Stimulated activated CD4-positive, alpha-beta T cell treated with anti-CD3 and anti-CD28 coated beads, Interleukin-12 subunit alpha, Interleukin-12 subunit beta, amount 100 ng/mL, for 24 hours (primary cell): ENCODE measurements at places on chromosomes 1 and 21.

DNA sequence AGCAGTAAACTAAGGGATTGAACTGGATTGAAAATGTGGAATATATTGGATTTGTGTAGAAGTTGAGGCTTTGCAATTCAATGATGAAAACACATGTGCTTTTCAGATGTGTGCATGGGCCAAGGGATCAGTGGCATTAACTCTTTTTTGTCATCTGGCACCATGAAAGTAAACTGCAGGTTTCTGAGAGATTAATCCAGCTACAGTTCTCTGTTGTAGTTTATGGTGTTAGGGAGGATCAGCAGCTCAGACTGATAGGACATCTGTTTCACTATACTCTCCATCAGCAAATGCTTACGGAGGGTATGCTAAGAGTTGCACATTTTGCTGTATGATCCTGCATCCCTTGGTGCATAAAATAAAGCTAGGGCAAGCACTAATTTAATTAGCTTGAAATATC lies 82.6 kb downstream of the C1orf21 start:
- DNase-seq = no peak

DNA sequence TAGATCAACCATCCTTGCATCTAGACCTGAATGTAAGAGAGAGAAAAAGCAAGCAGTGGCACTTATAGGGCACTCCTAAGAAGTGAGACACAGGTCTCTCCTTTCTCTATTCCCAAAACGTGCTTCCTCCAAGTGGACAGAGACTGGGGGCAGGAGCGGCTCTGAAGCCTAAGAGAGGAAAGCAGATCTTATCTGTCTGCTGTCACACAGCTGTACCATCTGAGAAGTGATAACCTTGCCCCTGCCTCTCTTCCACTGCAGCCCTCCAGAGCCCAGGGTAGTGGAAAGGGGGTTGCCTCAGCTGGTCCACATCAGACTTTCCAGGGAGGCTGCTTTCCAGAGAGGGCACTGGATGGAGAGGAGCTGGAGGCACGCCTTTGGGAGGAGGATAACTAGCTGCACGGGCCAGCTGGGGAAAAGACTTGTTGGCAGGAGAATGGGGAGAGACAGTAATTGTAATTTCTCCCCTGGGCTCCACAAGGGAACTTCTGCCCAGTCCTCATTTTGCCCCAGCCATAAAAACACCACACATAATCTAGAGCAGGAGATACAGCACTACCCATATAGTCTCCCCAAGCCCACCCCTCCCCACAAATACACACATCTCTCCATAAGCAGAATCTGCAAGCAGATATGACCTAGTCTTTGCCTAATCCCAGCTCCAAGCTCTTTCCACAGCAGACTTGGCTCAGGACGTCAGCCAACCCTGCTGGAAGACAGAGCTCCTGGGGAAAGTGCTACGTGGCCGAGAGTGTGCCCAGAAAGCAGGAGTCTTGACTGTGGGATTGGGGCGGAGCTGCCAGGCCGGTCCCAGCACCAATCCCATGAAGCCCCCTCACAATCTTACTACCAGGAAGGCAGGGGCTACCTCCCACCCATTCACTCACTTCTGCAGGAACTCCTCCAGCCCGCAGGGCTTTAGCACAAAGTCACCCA lies 31.2 kb downstream of the PIK3C2B start:
- DNase-seq = no peak

DNA sequence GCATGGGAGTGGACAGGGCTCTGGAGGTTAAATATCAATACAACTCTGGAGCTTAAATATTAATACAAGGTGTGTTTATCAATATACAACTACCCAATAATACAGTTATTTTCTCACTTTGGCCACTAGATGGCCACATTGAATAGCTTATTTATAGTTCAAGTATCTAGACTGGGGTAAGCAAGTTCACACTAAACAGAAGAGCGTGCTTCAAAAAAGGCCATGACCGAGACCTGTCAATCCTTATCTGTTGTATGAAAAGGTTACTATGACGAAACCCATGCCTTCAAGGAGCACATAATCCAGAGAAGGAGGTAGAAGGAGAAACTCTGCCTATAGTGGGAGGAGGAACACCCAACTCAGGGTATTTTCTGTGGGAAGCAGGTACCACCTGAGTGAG lies 29.1 kb downstream of the CHML start:
- DNase-seq = no peak

- no peak for DNase-seq
Observed at GRCh38 chr21:39108291-39109162, 74.7 kb downstream of the PSMG1 start.

GRCh38 chr21:41545500-41546359 lies 37.8 kb upstream of the TMPRSS2 start:
- DNase-seq = no peak

GRCh38 chr1:25461849-25462248 lies 31.2 kb downstream of the MACO1 start:
- no peak for DNase-seq

- no peak for DNase-seq
Observed at GRCh38 chr1:226643611-226644540, 95.2 kb downstream of the ITPKB start.

GRCh38 chr1:44661781-44662682 lies 12.2 kb downstream of the TMEM53 start:
- no peak for DNase-seq

GRCh38 chr1:93605812-93606512 lies 75.7 kb downstream of the BCAR3 start:
- no peak for DNase-seq
